ENCODE measurements at places on chromosomes 3 and 15.

- no peak for DNase-seq
These were observed 174.6 kb downstream of the KLHL25 start for GRCh38 chr15:85619992-85620689.

- no peak for DNase-seq
These were observed 51.6 kb downstream of the SEMA3G start for GRCh38 chr3:52393131-52393807.

DNA sequence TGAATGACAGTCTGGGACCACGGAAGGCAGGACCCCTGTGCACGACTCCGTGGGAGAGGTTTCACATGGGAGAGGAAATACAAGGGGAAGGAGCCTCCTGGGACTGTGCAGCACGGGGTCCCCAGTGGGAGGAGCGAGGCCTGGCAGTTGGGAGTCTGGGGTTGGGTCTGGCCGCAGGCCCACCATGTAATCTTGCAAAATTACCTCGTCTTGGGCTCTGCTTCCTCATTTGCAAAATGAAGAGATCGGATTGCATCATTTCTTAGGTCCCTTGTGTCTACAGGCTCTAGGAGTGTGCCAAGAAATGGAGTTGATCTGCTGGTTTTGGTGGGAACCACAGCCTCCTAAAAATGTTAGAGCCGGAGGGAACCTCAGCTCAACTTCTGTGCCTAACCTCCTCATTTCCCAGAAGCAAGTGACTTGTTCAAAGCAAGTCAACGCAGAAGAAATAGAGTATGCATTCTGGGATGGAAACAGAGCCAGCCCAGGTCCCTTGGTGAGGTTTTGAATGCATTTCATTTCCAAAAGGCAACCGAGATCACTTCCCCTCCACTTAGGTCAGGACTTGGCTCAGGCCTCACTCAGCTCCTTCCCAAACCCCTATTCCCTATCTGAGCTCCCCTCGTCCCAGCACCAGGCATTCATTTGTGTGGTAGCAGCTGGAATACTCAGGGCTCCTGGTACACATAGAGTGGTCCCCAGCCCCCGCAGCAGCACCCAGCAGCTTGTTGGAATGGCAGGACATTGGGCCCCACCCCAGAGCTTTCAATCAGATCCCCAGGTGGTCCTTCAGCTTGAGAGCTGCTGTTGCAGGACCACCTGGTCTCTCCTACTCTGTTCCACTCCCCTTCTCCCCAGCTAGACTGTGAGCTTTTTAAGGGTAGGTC is 267.7 kb downstream of the XXYLT1 start:
- no peak for DNase-seq

DNA sequence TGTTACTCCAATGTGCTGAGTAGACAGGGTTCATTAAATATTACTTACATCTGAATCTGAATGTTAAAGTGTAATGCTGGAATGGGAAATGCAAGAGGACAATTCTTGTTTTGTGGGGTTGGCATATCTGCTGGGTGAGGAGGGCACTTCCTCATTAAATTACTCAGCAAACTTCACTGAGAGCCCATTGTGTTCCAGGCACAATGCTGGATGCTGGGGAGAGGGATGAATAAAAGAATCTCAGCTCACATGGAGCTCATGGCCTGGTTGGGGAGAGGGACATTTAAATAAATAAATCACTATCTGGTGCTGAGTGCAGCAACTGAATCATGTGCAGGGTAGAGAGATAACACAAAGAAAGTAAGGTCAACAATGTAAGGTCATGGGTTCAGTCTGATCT is 199.2 kb upstream of the CFAP20DC start:
- no peak for DNase-seq

GRCh38 chr15:35701402-35702046 is 155.6 kb upstream of the DPH6 start:
- no peak for DNase-seq

GRCh38 chr3:29612536-29612935 is 331.7 kb downstream of the RBMS3 start:
- no peak for DNase-seq

- DNase-seq = no peak
These were observed 269.4 kb upstream of the ROPN1 start for GRCh38 chr3:124261306-124261705.
